WTC11 (cell line): ENCODE measurements at places on chromosomes 5 and 9. TPM values are rescaled to one million over a fixed set of nuclear protein-coding genes. Genes with fewer than 3 reads are reported as not detected.

The GRIA1 gene
- total RNA-seq = 0.76 to 0.81 TPM (median 0.76 TPM) in 3 replicates

The FAM81B gene
- total RNA-seq = 0.39 TPM in 1 of 3 replicates, not detected in the others

The KIF4B gene
- 0.07 to 0.09 TPM in 2 of 3 replicates, not detected in the other for total RNA-seq

The SLC25A2 gene
- 0.24 TPM in 1 of 3 replicates, not detected in the others for total RNA-seq

The LTC4S gene
- 2.6 to 4.5 TPM (median 3.0 TPM) in 3 replicates for total RNA-seq

The DRD1 gene
- 0.07 TPM in 2 of 3 replicates, not detected in the other for total RNA-seq

The PCDHB13 gene
- 2.2 to 2.9 TPM (median 2.6 TPM) in 3 replicates for total RNA-seq

The RNF183 gene
- total RNA-seq = 0.17 to 0.25 TPM (median 0.25 TPM) in 3 replicates

The RASEF gene
- total RNA-seq = 6.5 to 8.2 TPM (median 7.3 TPM) in 3 replicates

DNA sequence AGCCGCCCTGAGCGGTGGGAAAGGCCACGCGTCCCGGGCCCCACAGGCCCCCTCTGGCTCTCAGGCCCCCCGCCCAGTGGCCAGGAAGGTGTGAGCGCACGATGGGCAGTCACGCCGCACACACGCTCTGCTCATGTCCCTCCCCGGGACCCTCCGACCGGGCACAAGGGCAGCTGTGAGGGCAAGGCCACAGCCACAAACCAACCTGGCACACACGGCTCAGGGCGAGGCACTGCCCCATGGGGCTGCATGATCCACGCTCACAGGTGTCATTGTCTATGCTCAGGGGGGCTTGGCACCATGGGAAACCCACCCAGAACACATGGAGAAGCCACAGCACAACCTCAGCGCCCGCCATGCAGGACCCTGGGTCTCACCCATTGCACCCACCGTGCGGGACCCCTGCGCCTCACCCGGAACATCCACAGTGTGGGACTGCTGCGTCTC, 51.3 kb downstream of the SLC12A7 start:
- H3K36me3 ChIP-seq = peaks cover 5% of the 10 kb centered on the region
- H3K4me3 ChIP-seq = no peak overlapping the region
- H3K27ac ChIP-seq = no peak overlapping the region

DNA sequence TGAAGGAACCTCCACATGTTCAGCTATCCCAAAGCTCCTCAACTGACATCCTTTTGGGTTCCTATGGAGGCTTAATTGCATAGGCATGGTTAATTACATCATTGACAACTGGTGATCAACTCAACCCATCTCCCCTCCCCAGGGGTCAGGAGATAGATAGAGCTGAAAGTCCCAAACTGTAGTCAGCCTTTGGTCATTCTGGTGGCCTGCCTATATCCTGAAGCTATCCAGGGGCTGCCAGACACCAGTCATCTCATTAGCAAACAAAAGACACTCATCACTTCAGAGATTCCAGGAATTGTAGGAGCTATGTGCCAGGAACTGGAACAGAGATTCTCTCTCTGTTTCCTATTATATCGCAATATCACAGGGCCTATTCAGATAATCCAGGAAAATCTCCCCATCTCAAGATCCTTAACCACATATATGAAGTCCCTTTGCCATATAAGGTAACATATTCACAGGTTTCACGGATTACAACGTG, 646.5 kb upstream of the GRAMD2B start:
- H3K36me3 ChIP-seq = no peaks in the 10 kb centered on the region
- no peak overlapping the region for H3K27ac ChIP-seq
- DNase-seq = no peak
- no peaks in the 10 kb centered on the region for H3K27me3 ChIP-seq
- H3K4me3 ChIP-seq = no peak overlapping the region

- peaks cover 10% of the 10 kb centered on the region; the same call in 1 of the 2 replicates for H3K4me1 ChIP-seq
- no peak overlapping the region for H3K27ac ChIP-seq
- DNase-seq = no peak
- H3K36me3 ChIP-seq = no peaks in the 10 kb centered on the region; the same call in 1 of the 2 replicates
Observed at GRCh38 chr9:81468084-81468595, 221.2 kb downstream of the TLE1 start.

GRCh38 chr9:22395687-22396141, 50.9 kb upstream of the DMRTA1 start:
- DNase-seq = no peak
- H3K4me1 ChIP-seq = no peaks in the 10 kb centered on the region
- H3K27me3 ChIP-seq = no peaks in the 10 kb centered on the region
- H3K4me3 ChIP-seq = no peak overlapping the region

GRCh38 chr5:36704131-36704530, 97.7 kb downstream of the SLC1A3 start:
- H3K27ac ChIP-seq = no peak overlapping the region
- H3K4me1 ChIP-seq = peaks cover 11% of the 10 kb centered on the region
- no peak overlapping the region for H3K4me3 ChIP-seq
- DNase-seq = no peak
- peaks cover 3% of the 10 kb centered on the region for H3K36me3 ChIP-seq

DNA sequence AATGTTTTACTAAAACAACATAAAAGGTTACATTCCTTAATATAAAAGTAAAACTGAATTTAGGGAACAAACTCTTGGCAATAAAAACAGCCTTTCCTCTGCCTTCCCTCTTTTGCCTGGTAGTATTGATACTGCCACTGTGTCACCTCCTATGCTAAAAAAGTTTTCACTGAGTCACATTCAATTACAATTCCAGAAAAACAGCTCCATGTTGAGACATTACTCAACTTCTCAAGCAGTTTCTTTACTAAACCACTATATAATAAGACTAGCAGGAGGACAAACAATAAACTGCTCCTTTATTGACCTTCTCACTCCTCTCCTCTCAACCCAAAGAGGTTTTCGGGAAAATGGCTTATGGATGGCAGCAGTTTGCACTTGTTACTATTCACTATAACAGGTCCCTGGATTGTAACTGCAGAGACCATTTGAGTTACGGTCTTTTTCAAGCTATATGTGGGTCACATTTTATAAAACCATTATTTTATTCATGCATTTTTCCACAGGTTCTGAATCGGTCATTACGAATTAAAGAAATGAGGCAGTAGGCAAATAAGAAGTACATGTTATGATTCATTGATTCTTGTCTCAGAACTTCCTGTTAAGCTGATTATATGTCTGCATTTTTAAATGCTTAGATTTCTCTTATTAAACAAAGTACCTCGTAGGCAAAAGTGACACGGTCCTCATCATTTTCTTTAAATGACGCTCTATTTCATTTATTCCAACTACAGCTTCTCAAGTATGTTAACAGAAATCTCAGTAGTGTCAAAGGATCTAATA, 2.1 kb downstream of the ZDHHC21 start:
- H3K4me1 ChIP-seq = peaks cover 27% of the 10 kb centered on the region
- peaks cover 19% of the 10 kb centered on the region for H3K36me3 ChIP-seq
- no peak for DNase-seq
- H3K27me3 ChIP-seq = peaks cover 15% of the 10 kb centered on the region
- H3K4me3 ChIP-seq = no peak overlapping the region

- no peak overlapping the region for H3K4me3 ChIP-seq
- H3K27ac ChIP-seq = no peak overlapping the region
- no peak for DNase-seq
- peaks cover 32% of the 10 kb centered on the region for H3K4me1 ChIP-seq
Observed at GRCh38 chr5:67013719-67014118, 182.9 kb downstream of the CD180 start.

DNA sequence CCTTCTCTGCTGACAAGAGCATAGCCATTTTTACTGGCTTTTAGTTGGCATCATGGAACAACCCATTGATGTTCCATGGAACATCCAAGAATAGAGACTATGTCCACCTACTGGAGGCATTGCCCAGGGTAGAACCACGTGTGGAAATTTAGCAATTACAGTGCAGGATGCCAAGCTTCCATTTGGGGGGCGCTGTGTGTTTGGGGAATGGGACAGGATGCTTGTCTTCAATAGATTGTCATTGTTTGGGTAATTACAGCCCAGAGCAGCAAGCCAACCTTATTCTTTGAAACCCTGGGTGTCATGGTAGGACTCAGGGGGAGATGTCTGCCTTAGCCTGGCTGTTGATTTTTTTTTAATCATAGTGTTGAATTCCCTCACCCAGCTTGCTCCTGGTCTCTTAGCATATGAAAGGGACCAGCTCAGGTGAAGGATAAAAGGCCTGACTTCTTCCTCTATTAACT, 171.1 kb downstream of the DOCK2 start:
- DNase-seq = peak; percentile 25
- H3K27ac ChIP-seq = peak overlapping the region; percentile 82; the same call in 1 of the 2 replicates
- peaks cover 4% of the 10 kb centered on the region; the same call in 1 of the 2 replicates for H3K36me3 ChIP-seq
- peaks cover 9% of the 10 kb centered on the region for H3K27me3 ChIP-seq

DNA sequence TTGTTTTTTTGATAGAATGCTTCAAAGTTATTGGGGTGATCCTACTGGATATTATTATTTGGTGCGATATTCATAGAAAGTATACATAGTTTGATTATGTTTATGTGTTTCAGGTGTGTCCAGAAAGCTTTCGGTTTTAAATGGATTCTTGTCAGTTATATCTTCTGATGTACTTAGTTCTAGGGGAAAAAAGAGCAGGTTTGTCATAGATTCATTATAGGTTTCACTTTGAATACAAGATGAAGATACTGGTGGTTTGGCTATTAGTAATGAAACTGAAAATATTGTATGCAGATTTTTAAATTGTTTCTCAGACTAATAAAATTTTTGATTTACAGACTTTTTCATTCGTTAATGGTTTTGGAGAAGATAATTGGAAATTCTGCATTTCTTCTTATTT, 98.9 kb downstream of the MAN2A1 start:
- no peaks in the 10 kb centered on the region for H3K4me1 ChIP-seq
- H3K4me3 ChIP-seq = no peak overlapping the region
- H3K36me3 ChIP-seq = peaks cover 60% of the 10 kb centered on the region

- no peak overlapping the region for H3K27ac ChIP-seq
- H3K36me3 ChIP-seq = peaks cover 17% of the 10 kb centered on the region
- H3K27me3 ChIP-seq = no peaks in the 10 kb centered on the region
- H3K4me1 ChIP-seq = peaks cover 14% of the 10 kb centered on the region
- H3K4me3 ChIP-seq = no peak overlapping the region
- no peak for DNase-seq
Observed at GRCh38 chr9:114035845-114036801, 42.0 kb downstream of the AMBP start.
